Central memory CD8-positive, alpha-beta T cell (primary cell): ENCODE measurements at places on chromosomes 7 and 10.

- no peak overlapping the region for H3K27ac ChIP-seq
- DNase-seq: no peak
- H3K4me1 ChIP-seq: no peaks in the 10 kb centered on the region
- H3K4me3 ChIP-seq: no peak overlapping the region
- no peaks in the 10 kb centered on the region for H3K36me3 ChIP-seq
Measured at GRCh38 chr10:49707585-49707984, 28.1 kb downstream of the C10orf53 start.

DNA sequence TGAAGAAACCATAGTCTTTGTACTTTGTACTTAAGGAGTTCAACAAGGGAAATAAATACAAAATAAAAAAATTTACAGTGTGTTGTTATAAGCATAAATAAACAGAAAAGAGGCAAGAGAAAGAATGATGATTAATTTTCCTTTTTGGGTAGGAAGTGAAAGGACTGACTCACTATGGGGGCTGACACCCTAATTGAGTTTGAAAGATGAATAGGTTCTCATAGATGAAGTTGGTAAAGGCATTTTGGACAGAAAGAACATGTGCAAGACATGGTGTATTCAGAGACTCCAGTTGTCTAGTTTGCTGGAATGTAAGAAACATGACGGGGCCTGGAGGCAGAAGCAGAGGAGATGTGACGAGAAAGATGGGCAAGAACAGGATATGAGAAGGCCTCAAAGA is 83.7 kb downstream of the VPS50 start:
- peaks cover 19% of the 10 kb centered on the region for H3K36me3 ChIP-seq
- H3K4me3 ChIP-seq: no peak overlapping the region
- H3K27me3 ChIP-seq: no peaks in the 10 kb centered on the region
- H3K4me1 ChIP-seq: no peaks in the 10 kb centered on the region
- no peak for DNase-seq

DNA sequence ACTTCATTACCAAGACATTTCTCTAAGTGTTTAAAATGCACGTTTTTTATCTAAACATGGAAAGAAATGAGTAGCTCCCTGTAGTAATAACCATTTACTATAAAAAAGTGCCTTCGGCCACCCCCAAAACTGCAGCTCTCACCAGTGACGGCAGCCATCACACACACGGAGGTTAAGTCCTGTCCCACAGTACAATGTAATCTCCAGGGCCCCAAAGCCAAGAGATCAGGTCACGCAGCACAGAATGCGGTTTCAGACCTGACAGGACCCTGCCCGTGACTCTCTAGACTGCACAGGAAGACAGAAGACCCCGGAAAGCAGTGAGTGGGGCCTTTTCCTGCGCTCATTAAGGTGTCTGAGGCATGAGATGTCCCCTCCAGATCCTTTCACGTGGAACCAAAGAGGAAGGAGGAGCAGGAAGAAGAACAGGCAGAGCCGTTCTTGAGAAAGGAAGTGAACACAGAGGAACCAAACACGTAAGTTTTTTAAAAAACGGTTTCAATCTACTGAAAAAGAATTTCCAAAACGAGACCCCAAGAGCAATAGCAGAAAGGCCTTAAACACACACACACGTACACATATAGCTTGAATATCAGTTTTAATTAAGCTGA is 125.7 kb downstream of the ZMYND11 start:
- no peak overlapping the region for H3K27ac ChIP-seq
- H3K4me3 ChIP-seq: no peak overlapping the region
- no peak for DNase-seq

- H3K4me1 ChIP-seq: peaks cover 4% of the 10 kb centered on the region
- H3K4me3 ChIP-seq: no peak overlapping the region
- peaks cover 3% of the 10 kb centered on the region for H3K36me3 ChIP-seq
- no peak for DNase-seq
- peaks cover 39% of the 10 kb centered on the region for H3K27me3 ChIP-seq
Measured at GRCh38 chr7:42233171-42233570, 3.8 kb downstream of the GLI3 start.

DNA sequence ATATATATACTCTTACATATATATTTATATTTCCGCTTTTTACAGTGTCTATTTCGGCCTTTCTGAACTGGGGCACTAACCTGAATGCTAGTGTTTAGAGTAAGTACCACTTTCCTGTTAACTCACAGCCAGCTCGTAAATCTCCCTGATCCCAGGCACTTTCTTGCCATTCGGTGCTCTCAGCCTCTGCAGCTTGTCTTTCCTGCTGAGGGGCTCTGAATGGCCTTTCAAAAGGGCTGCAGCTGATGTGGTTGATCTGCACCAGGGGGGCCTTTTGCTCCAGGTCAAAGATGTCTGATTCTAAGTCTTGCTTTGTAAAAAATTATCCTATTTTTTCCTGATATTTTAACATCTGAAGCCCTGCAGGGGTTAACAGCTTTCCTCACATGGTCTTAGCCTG is 25.5 kb upstream of the HPS1 start:
- DNase-seq: no peak
- no peak overlapping the region for H3K4me3 ChIP-seq
- H3K4me1 ChIP-seq: peaks cover 19% of the 10 kb centered on the region

DNA sequence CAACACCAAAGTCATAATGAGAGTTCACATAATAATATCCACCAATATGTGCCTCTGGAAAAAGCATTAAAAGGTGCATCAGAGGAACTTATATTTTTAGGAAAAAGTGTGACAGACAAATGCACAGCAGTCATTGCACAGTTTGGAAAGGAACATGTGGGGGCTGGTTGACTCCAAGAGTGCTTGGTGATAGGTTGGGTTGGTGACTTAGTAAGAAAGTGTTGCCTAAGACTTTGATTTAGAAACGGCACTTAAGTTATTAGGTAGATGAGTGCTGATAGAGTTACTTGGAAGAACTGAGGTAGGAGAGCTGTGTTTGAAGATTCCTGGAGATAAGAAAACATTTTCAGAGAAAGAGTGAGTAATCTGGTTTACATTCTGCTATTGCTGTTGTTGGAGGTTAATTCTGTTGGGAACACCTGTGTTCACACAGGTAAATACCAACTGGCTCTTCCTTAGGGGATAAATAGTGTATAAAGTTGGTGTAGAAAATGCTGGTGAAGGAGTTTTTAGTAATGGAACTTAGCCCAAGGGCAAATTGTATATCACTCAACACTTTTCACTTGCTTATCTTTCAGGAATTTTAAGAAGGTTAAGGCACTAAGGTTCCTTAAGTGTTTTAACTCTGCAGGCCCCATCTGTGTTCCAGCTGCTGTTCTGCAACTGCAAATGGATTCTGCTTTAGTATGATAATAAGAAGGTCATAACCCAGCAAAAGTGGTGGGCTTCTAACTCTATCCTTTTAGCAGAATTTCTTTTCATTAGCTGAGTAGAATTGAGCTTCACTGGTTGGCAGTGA is 196.1 kb downstream of the NSUN6 start:
- H3K27me3 ChIP-seq: no peaks in the 10 kb centered on the region
- H3K4me1 ChIP-seq: no peaks in the 10 kb centered on the region
- H3K27ac ChIP-seq: no peak overlapping the region
- peaks cover 2% of the 10 kb centered on the region for H3K36me3 ChIP-seq
- no peak for DNase-seq

GRCh38 chr7:96430356-96430755 is 108.5 kb upstream of the SLC25A13 start:
- peaks cover 54% of the 10 kb centered on the region for H3K27me3 ChIP-seq
- no peak overlapping the region for H3K27ac ChIP-seq
- no peaks in the 10 kb centered on the region for H3K4me1 ChIP-seq
- no peak overlapping the region for H3K4me3 ChIP-seq

DNA sequence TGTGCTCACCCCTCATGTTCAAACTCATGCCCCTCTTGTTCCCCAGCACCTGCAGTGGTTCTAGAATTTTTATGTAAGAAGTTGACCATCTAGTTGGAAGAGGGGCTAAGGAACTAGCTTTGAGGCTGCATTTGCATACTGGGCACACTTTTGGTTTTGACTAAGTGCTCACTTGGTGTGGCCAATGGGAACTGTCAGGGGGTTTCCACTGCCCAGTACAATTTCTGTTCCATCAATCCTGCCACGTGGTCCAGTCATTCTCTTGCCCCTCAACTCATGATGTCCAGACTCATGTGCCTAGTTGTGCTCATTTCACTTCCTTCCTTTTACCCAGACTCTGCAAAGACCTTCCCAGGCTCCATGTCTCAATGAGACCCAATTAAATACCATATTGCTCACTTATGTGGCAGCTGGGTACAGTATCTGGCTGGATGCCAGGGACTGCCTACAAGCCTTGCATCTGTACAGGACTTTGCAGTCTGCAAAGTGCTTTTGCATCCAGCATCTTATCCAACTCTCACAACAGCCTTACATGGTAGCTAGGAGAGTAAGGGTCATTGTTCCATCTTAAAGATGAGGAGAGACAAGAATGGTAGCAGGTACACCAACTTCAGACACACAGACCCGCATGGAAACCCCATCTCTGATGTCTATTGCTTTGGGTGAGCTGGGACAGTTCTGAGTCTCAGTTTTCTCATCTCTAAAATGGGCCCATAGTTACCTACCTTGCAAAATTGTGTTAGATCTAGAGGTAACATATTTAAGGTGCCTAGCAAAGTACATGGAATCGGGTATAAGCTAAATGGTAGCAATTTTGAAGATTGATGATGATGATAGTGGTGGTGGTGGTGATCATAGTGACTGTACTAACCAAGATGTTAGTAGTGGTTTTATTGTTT is 30.1 kb upstream of the KCNMA1 start:
- no peaks in the 10 kb centered on the region for H3K4me1 ChIP-seq
- peaks cover 58% of the 10 kb centered on the region for H3K27me3 ChIP-seq
- H3K36me3 ChIP-seq: no peaks in the 10 kb centered on the region
- H3K4me3 ChIP-seq: no peak overlapping the region
- H3K27ac ChIP-seq: no peak overlapping the region

GRCh38 chr7:87398446-87398845 is 53.0 kb downstream of the CROT start:
- peaks cover 4% of the 10 kb centered on the region for H3K36me3 ChIP-seq
- H3K4me1 ChIP-seq: no peaks in the 10 kb centered on the region
- no peak for DNase-seq
- no peaks in the 10 kb centered on the region for H3K27me3 ChIP-seq
- no peak overlapping the region for H3K4me3 ChIP-seq

GRCh38 chr7:111694376-111694775 is 132.1 kb upstream of the IMMP2L start:
- no peak overlapping the region for H3K27ac ChIP-seq
- DNase-seq: no peak
- H3K4me1 ChIP-seq: no peaks in the 10 kb centered on the region
- peaks cover 2% of the 10 kb centered on the region for H3K36me3 ChIP-seq

DNA sequence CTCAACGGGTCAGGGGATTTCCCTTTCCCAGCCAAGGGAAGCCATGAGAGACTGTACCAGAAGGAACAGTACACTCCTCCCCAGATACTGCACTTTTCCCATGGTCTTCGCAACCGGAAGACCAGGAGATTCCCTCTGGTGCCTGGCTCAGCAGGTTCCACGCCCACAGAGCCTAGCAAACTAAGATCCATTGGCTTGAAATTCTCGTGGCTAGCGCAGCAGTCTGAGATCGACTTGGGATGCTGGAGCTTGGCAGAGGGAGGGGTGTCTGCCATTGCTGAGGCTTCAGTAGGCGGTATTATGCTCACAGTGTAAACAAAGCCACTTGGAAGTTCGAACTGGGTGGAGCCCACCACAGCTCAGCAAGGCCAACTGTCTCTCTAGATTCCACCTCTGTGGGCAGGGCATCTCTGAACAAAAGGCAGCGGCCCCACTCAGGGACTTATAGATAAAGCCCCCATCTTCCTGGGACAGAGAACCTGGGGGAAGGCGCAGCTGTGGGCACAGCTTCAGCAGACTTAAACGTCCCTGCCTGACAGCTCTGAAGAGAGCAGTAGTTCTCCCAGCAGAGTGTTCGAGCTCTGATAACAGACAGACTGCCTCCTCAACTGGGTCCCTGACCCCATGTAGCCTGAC is 29.6 kb downstream of the SLC16A12 start:
- H3K4me1 ChIP-seq: no peaks in the 10 kb centered on the region
- no peak overlapping the region for H3K4me3 ChIP-seq
- no peak for DNase-seq
- H3K27ac ChIP-seq: no peak overlapping the region
- no peaks in the 10 kb centered on the region for H3K36me3 ChIP-seq
